ENCODE measurements at places on chromosomes 6 and 20.

GRCh38 chr6:131163886-131164285, 28.6 kb downstream of the AKAP7 start:
- no peak for DNase-seq

DNA sequence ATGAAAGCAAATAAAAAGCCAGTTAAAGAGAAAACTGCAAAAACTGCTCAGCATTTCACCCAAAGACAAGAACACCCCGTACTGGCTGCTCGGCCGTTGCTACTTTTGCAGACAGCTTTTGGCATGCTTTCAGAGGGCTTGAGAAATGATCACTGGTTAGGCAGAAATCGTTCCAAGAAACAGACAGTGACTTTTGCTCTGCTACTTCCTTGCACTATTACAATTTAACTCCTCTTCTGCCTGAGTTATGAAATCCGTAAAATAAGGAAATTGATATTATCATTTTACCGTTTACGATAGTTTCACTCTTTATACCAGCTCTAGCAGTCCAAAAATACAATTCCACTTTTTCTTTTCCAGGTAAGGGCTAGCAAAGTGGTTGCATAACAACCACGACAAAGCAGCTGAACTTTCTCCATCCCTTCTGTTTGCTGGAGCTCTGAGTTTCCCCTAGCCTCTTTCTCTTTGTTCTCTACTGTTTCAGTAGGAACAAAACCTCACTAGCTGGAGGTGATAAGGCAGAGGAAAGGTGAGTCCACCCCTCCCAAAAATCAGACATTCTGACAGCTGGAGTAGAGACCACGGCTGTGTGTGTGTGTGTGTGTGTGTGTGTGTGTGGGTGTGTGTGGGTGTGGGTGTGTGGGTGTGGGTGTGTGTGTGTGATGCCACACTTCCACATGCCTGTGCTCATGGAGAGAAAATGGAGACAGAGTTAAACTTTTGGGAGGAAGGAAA, 191.8 kb upstream of the RREB1 start:
- DNase-seq = no peak

GRCh38 chr6:163906006-163906710, 491.6 kb downstream of the QKI start:
- no peak for DNase-seq

GRCh38 chr20:57482148-57482547, 42.8 kb downstream of the CTCFL start:
- DNase-seq = no peak

DNA sequence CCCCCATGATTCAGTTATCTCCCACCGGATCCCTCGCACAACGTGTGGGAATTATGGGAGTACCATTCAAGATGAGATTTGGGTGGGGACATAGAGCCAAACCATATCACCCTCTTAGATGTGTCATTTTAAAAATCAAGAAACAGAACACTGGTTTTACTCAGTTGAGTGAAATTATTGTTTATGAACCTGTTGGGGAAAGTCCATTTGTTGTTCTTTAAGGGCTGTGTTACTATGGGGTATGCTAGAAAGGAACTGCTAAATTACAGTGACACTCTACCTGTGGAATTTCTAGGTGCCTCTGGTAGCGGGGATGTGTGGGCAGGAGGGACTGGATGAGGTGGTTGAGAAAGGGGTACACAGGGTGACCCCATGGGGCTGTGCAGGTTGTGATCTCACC, 28.9 kb downstream of the STX11 start:
- DNase-seq = no peak

DNA sequence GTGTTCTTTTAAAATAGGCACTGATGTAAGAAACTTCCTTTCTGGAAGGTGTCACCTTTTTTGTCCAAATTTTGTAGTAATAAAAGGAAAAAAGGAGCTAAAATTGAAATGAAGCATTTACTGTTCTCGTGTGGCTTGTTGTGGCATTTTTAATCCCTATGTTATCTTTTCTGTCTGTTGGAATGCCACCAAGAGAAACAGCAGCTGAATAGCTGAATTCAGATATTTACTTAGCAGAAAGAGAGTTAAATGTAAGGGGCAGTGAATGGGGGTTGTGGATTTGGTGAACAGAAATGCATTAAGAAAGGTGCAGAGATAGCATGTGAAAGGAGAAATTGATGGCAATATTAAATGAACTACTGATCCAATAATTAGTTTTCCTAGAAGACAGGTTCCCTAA, 573.6 kb upstream of the EPHA7 start:
- DNase-seq = no peak

GRCh38 chr20:19976595-19977372, 40.4 kb upstream of the NAA20 start:
- no peak for DNase-seq

DNA sequence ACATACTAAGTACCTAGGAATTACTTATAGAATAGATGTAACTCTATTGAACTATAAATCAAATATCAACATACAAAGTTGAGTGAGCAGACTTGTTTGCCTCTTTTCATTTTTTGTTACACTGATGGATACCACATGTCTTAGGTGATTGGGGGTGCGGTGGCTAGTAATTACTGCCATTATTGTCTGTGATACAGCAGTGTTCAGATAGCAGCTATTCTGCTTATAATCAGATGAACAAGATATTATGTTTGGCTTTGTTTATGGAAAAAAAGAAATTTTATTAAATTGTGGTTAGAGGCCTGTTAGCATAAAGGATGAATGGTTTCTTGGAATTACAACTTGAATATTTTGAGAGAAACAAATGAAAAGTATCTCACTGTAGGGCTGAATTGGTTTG, 55.9 kb downstream of the KCNQ5 start:
- no peak for DNase-seq

GRCh38 chr6:145275019-145275418, 460.3 kb downstream of the EPM2A start:
- DNase-seq = no peak

GRCh38 chr6:3270258-3270657, 11.5 kb downstream of the PSMG4 start:
- DNase-seq = no peak

GRCh38 chr20:45095805-45096238, 5.1 kb downstream of the KCNS1 start:
- no peak for DNase-seq

- no peak for DNase-seq
Measured at GRCh38 chr6:93786474-93787330, 367.3 kb upstream of the EPHA7 start.

DNA sequence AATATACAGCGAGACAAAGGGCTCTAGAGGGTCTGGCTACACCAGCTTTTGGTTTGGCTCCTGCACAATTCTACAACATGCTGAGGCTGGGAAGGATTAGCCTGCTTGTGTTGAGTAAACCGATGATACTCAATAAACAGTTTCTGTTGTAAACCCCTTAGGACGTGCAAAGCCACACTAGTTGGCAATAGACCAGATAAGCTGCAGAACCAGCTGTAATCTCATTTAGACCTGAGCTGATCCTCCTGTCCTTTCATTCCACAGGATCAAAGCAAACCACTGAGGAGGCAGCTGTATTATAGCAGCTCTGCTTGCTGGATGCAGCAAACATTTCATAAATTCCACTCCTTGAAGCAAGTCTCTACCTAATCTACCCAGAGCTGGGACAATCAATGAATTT, 79.7 kb downstream of the MMS22L start:
- DNase-seq = no peak

DNA sequence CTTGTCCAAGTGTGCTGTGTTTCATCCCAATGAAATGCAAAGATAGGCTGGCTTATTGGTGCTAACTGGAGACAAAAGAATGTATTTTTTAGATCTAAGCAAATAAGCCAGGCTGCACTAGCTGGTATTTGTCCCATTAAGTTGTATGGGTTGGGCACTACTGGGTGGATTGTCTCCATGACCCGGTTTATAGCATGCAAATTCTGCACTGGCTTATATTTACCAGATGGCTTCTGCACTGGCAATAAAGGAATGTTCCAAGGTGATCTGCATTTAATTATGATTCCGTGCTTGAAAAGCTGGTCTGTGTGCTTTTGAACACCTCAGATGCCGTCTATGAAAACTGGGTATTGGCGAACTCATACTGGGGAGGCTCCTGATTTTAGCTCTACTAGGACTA, 61.4 kb upstream of the MOCS1 start:
- no peak for DNase-seq

GRCh38 chr20:1879934-1880333, 15.3 kb upstream of the SIRPA start:
- no peak for DNase-seq

GRCh38 chr6:15773806-15774410, 111.1 kb upstream of the DTNBP1 start:
- DNase-seq = no peak

- DNase-seq = no peak
Measured at GRCh38 chr20:62812907-62813200, 4.0 kb upstream of the COL9A3 start.

DNA sequence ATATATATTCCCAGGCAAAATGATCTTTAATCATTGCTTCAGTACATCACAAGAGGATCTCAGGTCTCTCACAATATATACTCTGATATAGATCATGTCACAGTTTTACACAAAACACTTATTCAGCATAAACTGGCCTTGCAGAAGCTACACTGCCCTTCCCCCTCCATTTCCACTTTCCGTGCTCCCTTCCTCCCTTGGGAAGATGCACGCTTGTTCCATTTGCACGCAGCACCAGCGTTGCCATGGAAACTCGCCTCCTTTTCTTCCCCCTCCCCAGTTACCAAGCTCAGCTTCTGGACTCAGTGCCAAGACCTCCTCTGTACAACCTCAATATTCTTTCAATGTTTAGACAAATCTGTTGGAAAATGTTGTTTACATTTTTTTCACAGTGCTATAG, 154.6 kb downstream of the RFPL4B start:
- DNase-seq = no peak

GRCh38 chr20:59823491-59824259, 109.8 kb downstream of the SYCP2 start:
- DNase-seq = no peak

DNA sequence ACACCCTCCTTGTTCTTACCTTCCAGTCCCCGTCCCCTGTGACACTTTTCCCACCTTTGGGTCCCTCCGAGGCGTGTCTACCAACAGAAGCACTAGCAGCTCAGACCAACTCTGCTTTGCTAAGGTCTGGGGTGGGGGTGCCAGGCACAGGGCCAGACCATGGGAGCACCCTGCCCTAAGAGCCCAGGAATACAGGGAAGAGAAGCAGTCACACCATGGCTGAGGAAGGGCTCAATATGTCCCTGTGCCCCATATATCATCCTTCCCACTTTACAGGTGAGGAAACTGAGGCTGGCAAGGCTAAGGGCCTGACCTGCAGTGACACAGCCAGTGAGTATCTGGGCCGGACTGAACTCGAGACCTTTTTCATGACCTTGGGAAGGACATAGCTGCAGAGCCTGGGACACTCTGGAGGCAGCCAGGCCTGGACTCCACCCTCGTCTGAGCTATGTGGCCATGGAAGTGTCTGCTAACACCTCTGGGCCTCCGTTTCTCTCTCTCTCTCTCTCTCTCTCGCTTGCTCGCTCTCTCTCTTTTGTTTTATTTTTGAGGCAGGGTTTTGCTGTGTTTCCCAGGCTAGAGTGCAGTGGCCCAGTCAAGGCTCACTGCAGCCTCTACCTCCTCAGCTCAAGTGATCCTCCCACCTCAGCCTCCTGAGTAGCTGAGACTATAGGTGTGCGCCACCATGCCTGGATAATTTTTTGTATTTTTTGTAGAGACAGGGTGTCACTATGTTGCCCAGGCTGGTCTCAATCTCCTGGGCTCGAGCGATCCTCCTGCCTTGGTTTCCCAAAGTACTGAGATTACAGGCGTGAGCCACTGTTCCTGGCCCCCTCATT, 156.7 kb downstream of the GRM4 start:
- no peak for DNase-seq

DNA sequence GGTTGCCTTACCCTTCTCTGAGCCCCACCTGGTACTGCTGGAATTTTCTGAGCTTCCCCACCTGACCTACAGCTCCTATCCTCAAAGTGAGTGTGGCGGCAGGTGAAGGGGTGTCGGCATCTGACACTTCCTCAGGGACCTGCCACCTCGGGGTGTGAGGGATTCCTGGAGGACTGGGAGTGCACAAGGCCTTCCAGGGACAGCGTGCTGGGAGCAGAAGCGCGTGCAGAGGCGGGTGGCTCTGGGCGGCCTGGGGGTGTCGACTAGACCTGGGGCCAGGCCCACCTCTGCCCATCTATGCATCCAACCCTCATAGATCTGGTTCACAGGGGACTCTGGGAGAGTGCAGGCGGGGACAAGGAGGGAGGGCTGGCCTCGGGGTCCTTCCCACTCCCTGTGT, 7.8 kb downstream of the DLGAP4 start:
- DNase-seq = no peak

DNA sequence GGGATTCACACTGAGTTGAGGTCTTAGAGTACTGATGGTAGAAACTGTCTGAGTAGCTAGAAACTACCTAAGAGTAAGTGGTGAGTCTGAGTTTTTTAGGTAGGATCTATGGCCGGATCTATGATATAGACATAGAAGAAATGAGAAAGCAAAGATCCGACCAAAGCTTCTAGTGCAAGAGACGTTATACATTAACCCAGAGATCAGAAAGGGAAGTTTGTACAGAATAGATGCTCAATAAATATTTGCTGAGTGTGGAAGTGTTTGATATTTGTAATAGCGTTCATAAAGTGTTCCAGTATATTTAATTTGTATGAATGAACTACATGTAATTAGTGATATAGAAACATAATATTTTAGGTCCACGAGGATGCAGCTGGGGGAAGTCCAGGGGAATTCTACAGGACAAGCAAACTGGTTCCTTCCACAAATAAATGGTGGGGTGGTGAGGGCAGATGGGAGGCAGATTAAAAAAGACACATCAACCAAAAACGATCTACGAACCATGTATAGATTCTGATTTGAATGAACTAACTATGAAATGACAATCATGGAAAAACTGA, 31.9 kb upstream of the JARID2 start:
- DNase-seq = no peak

DNA sequence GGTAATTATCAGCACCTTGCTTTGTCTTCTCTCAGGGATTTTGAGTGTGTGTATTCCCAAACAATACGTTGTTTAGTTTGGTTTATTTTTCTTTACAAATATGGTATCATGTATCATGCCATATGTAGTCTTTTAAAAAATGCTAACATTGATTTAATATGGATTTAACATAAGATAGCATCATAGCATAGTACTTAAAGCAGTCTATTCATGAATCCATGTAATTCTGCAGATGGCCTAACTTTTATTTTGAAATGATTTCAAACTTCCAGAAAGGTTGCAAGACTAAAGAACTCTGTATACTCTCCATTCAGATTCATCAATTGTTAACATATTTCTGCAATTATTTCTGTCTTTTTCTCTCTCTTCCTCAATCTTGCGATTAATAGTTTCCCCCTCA, 7.9 kb downstream of the ZDHHC14 start:
- DNase-seq = no peak

DNA sequence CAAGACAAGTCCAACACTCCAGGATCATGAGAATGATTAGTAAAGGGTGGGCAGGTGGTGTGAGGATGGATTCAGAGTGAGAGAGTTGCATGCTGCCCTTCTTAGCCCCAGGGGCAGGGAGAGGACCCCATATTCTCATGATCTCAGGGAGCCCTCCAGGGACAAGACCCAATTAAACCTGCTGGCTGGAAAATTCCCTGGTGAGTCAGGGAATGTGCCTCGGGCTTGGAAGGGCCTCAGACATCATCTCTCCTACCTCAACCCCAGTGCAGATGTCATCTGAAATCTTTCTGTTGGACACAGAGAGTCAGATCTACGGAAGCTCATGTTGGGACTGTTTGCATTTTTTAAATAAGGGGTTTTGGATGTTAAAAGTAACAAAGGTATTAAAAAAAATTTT, 9.2 kb upstream of the SIRPD start:
- no peak for DNase-seq
